Heart left ventricle (tissue), 16 donors: ENCODE measurements at places on chromosomes 7 and 10.

- no peak overlapping the region for H3K4me3 ChIP-seq
- H3K27ac ChIP-seq, result no peak overlapping the region
- no peaks in the 10 kb centered on the region for H3K36me3 ChIP-seq
Measured at GRCh38 chr7:55592492-55592891, 20.2 kb upstream of the VOPP1 start.

- H3K27ac ChIP-seq, result no peak overlapping the region
- H3K36me3 ChIP-seq, result no peaks in the 10 kb centered on the region
- no peaks in the 10 kb centered on the region for H3K27me3 ChIP-seq
- H3K4me3 ChIP-seq, result no peak overlapping the region
Measured at GRCh38 chr10:3848775-3849635, 64.0 kb upstream of the KLF6 start.

DNA sequence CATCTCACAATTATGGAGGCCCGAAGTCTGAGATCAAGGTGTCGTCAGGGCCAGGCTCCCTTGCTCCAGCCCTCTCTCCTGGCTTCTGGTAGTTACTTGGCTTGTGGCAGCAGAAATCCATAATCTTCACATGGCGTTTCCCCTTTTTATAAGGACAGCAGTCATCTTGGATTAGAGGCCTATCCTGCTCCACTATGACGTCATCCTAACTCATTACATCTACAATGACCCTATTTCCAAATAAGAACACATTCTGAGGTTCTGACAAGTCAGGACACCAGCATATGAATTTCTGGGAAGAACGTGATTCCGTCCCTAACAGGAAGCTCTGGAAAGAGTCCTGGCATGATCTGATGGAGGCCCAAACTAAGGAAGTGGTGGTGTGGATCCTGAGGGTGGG, 35.8 kb downstream of the NEUROG3 start:
- no peak overlapping the region for H3K27ac ChIP-seq
- no peaks in the 10 kb centered on the region for H3K4me1 ChIP-seq
- no peak overlapping the region for H3K4me3 ChIP-seq
- no peak for DNase-seq
- H3K27me3 ChIP-seq, result no peaks in the 10 kb centered on the region

DNA sequence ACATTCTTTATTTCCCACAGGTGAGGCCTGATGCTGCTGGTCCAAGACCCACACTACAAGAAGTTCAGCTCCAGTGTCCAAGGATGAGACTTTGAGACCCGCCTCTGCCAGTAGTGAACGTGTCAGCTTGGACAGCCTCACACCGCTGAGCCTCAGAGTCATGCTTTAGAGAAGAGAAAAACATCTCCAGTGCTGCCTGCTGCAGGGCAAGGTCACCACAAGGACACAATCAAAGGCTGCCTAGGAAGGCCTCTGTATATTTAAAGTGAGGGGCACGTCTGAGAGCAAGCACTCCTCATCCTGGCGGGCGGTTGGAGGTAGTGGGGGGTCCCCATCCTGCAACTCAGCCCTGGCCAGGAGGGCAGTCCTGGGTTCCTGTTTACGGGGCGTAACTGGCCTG, 19.3 kb downstream of the FGFR2 start:
- no peaks in the 10 kb centered on the region for H3K27me3 ChIP-seq
- DNase-seq, result no peak
- no peaks in the 10 kb centered on the region for H3K4me1 ChIP-seq
- H3K36me3 ChIP-seq, result no peaks in the 10 kb centered on the region
- no peak overlapping the region for H3K27ac ChIP-seq

- no peak for DNase-seq
- no peaks in the 10 kb centered on the region for H3K36me3 ChIP-seq
- no peak overlapping the region for H3K4me3 ChIP-seq
- no peak overlapping the region for H3K27ac ChIP-seq
- peaks cover 4% of the 10 kb centered on the region for H3K4me1 ChIP-seq
Measured at GRCh38 chr10:86586516-86586915, 64.9 kb upstream of the WAPL start.

GRCh38 chr10:73244866-73245477, 2.1 kb downstream of the DNAJC9 start:
- peaks cover 28% of the 10 kb centered on the region for H3K4me1 ChIP-seq
- no peak overlapping the region for H3K27ac ChIP-seq
- DNase-seq, result no peak
- peaks cover 45% of the 10 kb centered on the region for H3K36me3 ChIP-seq
- H3K27me3 ChIP-seq, result no peaks in the 10 kb centered on the region
